ENCODE measurements at places on chromosomes 16 and 17.

- peak; percentile 52 for DNase-seq
These were observed 6.2 kb upstream of the MEOX1 start for GRCh38 chr17:43667947-43668348.

DNA sequence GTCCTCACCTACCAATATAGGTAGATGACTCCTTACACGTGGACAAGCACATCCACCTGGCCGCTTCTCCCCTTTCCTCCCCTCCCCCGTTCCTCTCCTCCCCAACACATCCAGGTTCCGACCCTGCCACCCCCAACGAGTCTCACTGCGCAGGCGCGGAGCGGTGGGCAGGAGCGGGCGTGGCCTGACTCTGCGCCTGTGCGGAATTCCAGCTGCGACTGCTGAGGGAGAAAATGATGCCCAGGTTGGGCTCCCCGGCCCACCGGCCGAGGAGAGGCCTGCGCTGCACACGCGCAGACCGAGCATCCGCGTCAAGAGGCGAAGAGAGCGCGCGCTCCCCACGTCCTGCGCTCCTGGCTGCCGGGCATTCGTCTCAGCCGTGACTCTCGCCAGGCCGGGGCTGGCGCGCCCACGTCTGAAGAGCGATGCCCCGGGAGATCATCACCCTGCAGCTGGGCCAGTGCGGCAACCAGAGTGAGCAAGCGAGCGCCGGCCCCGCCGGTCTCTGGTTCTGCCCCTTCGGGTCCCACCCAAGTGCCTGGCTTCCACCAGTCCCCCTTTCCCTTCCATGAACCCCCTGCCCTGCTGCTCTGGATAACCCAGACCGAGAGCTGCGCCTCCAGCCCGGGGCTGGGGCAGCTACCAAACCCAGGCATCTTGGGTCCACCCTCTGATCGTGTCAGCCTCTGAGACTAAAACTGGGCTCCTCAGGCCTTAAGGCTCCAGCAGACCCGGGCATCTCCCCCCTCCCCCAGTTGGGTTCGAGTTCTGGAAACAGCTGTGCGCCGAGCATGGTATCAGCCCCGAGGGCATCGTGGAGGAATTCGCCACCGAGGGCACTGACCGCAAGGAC is at the start of gene TUBG2:
Gene TUBG2 (plus strand): TSS at position 206 of the 853 bp plus-strand sequence. CDS start 220 bp downstream, at position 426.
- DNase-seq: peak; percentile 88

- no peak for DNase-seq
These were observed 68.2 kb upstream of the ZNF423 start for GRCh38 chr16:49924078-49924477.

- DNase-seq: peak; percentile 38
These were observed 946 bp downstream of the STUB1 start for GRCh38 chr16:680967-681745.

DNA sequence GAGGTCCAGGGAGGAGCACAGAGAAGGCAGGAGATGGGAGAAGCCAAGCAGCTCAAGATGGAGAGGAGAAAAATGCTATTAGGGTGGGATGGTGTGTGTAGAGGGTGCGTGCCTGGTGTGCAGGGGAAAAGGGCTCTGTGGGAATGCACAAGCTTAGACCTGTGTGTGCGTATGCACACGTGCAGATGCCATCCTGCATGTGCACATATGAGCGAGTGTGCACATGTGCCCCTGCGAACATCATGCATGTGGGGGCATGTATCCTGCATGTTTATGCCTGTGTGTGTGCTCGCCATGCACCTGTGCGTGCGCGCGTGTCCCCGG is 438 bp upstream of the KCNJ12 start:
- no peak for DNase-seq

DNA sequence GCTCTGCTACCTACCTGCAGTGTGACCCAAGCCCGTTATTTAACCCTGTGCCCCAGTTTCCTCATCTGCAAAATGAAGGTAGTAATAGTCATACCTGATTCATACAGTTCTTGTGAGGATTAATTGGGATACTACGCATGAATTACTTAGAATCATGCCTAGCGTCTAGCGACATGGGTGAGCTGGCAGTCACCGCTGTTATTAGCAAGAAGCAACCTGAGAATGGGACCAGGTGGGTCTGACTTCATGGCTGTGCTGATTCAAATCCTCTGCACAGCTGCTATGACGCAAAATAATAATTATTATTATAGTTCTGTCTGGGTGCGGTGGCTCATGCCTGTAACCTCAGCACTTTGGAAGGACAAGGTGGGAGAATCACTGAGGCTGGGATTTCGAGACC is 7.9 kb downstream of the SOCS1 start:
- DNase-seq: no peak

- no peak for DNase-seq
These were observed 24.5 kb downstream of the ADCY7 start for GRCh38 chr16:50290856-50291255.

DNA sequence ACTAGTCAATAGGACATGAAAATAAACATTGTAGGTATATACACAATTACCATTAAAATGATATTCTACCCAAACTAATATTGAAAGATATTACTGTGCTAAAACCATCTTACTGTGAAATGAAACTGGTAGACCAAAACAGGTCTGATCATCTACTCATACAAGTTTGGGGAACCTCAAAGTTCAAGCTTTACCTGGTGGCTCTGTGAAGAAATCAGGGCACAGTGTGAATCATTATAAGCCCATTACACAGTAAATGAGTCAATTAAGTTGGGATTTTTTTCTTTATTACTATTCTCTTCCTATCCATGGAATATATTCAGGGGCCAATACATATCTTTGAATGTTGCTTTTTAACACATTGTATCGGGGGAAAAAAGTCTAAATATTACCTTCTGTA is 57.1 kb downstream of the HELZ start:
- DNase-seq: no peak

- DNase-seq: no peak
These were observed 5.4 kb upstream of the PIK3R6 start for GRCh38 chr17:8872705-8873435.

DNA sequence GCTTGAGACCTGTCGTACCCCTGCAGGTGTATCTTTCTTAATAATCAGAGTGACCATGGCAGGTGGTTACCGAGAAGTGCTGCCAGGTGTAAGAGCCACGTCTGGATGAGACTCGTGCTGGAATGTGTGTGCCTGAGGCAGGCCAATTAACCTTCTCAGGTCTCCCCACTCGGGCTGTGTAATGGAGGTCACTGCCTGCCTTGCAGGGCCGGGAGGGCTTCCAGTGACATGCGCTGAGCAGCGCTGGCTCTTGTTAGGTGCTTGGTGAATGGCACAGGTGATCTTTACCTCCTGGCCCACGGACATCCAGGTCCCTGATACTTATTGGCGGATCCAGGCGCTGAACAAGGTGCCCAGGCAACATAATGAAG is 4.6 kb upstream of the GSE1 start:
- no peak for DNase-seq

- no peak for DNase-seq
These were observed 3.8 kb upstream of the P4HB start for GRCh38 chr17:81863833-81864768.

DNA sequence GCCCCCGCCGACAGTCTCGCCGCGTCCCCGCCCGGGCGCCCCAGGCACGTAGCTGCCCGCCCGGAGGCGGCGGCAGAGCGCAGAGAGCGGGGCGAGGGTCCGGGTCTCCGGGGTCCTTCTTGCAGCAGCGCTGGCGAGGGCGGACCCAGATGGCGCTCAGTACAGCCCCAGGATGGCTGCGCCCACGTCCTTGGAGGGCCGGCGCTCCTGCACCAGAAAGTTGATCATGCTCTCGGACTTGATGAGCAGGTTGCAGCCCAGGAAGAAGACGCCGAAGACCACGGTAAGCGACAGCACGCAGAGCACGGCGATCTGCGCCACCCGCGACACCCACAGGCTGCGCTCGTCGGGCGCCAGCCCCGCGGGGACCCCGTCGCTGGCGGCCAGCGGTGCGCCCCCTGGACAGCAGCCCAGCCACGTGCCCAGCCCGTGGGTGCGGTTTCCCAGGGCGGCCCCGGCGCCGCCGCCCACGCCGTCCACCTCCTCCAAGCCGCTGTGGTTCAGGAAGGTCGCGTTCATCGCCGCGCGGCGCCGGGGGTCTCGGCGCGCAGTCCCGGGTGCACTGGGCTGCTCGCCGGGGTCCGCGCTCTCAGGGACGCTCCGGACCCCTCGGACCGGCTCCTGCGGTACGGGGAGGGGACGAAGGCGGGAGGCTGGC is 435 bp downstream of the RPRML start:
- no peak for DNase-seq

- no peak for DNase-seq
These were observed 291.6 kb downstream of the MAP2K6 start for GRCh38 chr17:69706127-69706526.

All from fibroblast of skin of back (primary cell).